ENCODE measurements at places on chromosomes 2 and 18.
A peak's percentile ranks its signal among the peaks of the same experiment; 100 is the strongest.

DNA sequence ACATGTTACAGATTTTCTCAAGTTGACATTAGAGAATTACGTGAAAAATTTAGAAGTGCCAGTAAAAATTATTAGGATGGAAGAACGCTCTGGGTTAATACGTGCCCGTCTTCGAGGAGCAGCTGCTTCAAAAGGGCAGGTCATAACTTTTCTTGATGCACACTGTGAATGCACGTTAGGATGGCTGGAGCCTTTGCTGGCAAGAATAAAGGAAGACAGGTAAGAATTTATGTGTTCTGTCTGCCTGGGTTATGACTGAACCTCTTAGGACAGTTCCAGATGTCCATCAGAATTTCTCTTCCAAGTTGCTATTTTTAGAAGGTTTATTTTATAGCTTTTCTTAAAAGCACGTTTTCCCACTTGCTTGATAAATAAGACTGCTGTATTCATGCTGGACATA, 371.0 kb downstream of the GALNT13 start:
- no peak for DNase-seq

GRCh38 chr18:79400591-79401381, 5.1 kb downstream of the NFATC1 start:
- peak; percentile 2 for DNase-seq

GRCh38 chr18:80228051-80228848, 19.1 kb downstream of the PARD6G start:
- DNase-seq, result no peak

DNA sequence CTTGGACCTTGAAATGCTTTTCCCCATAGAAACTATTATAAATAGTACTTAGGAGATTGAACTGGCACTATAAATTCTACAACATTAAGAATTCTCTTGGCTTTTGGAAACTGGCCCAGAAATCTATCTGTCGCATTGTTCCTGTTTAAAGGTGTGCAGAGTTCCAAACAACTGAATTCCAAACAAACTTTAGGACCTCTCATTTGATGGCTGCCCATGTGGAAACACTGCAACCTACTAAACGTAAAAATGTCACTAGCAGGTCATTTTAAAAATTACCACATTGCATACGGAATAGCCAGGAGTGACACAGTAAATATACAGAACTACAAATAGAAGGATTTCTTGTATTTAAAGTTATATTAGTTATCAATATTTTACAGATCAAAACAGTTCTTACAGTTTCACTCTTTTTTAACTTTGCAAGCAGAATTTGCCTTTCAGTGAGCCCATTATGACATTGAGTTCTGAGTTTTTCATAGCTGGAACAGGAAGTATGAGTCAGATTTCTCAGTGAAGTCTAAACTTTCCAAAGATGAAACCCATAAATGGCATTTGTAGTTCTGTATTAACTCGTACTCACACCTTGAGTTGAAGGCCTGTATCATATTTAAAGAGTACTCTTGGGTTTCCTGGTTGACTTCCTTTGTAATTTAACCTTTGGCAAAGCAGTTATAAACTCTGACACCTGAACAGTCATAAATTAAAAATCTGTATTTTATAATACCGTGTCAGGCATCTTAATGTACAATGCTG, 142.3 kb upstream of the BOD1L2 start:
- no peak for DNase-seq

DNA sequence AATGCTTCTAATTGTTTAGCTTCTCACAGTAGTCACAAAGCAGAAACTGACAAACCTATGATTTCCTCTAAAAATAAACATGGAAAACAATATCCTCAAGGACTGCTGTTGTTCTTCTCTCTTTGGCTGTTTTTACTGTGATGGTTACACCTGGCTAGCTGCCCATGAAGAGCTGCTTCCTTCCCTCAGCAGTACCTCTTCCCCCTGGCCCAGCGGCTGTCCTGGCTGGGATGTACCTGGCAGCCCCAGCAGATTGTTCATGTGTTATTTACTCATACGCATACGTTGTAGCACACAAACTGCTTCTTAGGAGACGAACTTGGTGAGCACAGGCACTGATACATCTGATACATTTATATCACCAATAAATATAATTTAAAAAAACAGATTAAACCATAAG, 27.4 kb downstream of the NEMP2 start:
- no peak for DNase-seq

GRCh38 chr2:229426464-229426863, 155.4 kb upstream of the PID1 start:
- DNase-seq, result no peak

- DNase-seq, result no peak
Measured at GRCh38 chr2:86026744-86027065, 79.0 kb downstream of the POLR1A start.
